Breast epithelium (tissue), 4 donors: ENCODE measurements at places on chromosomes 16 and 17. TPM values are rescaled to one million over a fixed set of nuclear protein-coding genes. Genes with fewer than 3 reads are reported as not detected.
A peak's percentile ranks its signal among the peaks of the same experiment; 100 is the strongest.

- H3K36me3 ChIP-seq: no peaks in the 10 kb centered on the region
- no peak for DNase-seq
- H3K4me3 ChIP-seq: no peak overlapping the region
- H3K27ac ChIP-seq: no peak overlapping the region
- H3K27me3 ChIP-seq: no peaks in the 10 kb centered on the region
Observed at GRCh38 chr16:80547145-80547544, 6.4 kb downstream of the DYNLRB2 start.

Gene ANKFN1
- total RNA-seq: 12.8 TPM

- no peaks in the 10 kb centered on the region for H3K4me1 ChIP-seq
- no peak overlapping the region for H3K4me3 ChIP-seq
- no peaks in the 10 kb centered on the region for H3K27me3 ChIP-seq
- DNase-seq: no peak
Observed at GRCh38 chr16:58384437-58385055, 7.7 kb upstream of the GINS3 start.

DNA sequence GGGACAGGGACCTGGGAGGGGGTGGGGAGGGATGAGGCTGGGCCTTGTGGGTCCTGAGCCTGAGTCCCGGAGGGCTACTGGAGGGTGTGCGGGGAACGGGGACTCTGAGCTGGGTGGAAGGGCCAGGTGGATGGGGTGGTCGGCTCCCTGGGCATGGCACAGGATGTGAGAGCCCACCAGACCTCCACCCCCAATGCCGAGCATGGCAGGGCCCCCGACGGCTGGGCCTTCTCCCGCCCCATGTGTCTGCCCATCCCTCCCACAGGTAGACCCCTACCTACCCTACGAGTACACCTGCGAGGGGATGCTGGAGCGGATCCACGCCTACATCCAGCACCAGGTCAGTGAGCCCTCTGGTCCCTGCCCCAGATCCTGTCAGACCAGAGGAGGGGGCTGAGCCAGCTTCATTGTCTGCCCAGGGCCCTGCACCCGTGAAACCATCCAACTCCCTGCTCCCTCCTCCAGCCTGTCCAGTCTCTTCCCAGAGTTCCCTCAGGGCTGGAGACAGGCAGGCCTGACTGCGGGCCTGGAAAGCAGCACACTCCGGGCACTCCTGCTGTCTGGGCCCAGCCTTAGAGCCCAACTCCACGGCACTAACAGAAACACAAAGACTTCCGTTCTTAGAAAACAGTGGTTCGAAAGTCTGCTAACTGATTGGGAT is 78.0 kb downstream of the MGAT5B start:
- H3K4me1 ChIP-seq: no peaks in the 10 kb centered on the region
- no peak overlapping the region for H3K4me3 ChIP-seq
- no peak overlapping the region for H3K27ac ChIP-seq

GRCh38 chr16:68520649-68521086 is 18.4 kb upstream of the ZFP90 start:
- DNase-seq: peak; percentile 83
- H3K27ac ChIP-seq: no peak overlapping the region
- H3K27me3 ChIP-seq: no peaks in the 10 kb centered on the region
- no peak overlapping the region for H3K4me3 ChIP-seq
- no peaks in the 10 kb centered on the region for H3K4me1 ChIP-seq
- no peaks in the 10 kb centered on the region for H3K36me3 ChIP-seq

Gene FZD2
- total RNA-seq: 1.9 TPM

- DNase-seq: no peak
- H3K27me3 ChIP-seq: no peaks in the 10 kb centered on the region
- H3K4me1 ChIP-seq: no peaks in the 10 kb centered on the region
Observed at GRCh38 chr17:75301502-75302206, 12.4 kb upstream of the SLC25A19 start.

GRCh38 chr17:64153565-64154312 is 23.8 kb upstream of the ERN1 start:
- H3K4me3 ChIP-seq: no peak overlapping the region
- no peak for DNase-seq
- H3K27ac ChIP-seq: peak overlapping the region; percentile 48
- H3K4me1 ChIP-seq: peaks cover 4% of the 10 kb centered on the region
